ENCODE measurements at places on chromosomes 13 and 19.
A peak's percentile ranks its signal among the peaks of the same experiment; 100 is the strongest.

DNA sequence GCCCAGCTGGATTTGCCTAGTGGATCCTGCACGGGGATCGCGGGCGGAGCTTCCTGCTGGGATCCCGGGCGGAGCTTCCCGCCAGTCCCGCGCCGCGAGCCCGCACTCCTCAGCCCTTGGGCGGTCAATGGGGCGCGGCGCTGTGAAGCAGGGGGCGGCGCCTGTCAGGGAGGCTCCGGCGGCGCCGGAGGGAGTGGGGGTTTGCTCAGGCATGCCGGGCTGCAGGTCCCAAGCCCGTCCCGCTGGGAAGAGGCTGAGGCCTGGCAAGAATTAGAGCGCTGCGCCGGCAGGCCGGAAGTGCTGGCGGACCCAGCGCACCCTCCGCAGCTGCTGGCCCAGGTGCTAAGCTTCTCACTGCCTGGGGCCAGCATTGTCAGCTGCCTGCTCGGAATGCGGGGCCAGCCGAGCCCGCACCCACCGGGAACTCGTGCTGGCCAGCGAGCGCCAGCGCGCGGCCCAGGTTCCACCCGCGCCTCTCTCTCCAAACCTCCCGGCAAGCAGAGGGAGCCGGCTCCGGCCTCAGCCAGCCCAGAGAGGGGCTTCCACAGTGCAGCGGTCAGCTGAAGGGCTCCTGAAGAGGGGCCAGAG lies 119.6 kb downstream of the PRR20E start:
- DNase-seq: no peak

DNA sequence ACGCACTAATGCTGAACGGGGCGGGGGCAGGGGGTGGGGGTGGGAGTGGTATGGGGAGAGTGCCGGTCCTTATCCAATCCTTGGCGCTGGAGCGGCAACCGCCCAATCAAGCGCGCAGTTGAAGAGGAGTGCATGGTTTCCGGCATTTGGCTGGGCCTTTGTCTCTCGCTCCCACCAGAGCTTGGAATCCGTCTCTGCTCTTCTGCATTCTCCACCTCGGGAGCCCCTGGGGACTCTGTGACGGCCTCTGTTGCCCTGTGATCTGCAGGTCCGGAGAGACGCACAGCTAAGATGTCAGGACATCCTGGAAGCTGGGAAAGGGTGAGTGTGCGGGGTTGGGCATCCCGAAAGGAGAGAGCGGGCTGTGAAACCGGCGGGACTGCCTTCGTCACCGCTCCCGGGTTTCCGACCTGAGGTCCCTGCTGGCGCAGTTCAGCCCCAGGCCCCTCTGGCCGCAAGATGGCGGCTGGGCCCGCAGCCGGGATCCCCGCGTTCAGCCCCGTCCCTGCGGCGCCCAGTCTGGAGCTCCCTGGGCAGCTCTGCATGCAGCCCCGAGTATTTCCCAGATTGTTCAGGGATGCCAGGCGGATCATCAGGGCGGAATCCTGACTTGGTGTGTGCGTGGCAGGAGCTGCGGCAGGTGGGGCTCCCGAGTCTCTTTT lies 53.6 kb upstream of the ZNF254 start:
- DNase-seq: peak; percentile 92

- DNase-seq: no peak
Observed at GRCh38 chr19:49626226-49626625, 13.7 kb downstream of the RRAS start.

DNA sequence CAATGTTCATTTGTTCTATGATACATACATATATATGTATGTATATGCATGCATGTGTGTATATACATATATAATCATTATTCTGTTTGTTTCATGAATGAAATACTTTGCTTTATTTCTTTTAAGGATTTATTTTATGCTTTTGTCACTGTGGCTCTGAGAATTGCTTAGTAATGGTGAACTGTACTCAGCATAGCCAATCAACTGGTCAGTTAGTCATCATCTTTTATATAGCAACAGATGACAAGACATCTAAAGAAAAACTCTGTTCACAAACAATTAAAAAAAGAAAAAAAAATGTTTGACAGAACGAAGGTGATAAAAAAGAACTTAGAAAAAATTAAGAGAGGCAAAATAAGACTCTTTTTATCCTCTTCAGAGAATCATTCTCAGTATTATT lies 1440.3 kb downstream of the PCDH9 start:
- DNase-seq: no peak

DNA sequence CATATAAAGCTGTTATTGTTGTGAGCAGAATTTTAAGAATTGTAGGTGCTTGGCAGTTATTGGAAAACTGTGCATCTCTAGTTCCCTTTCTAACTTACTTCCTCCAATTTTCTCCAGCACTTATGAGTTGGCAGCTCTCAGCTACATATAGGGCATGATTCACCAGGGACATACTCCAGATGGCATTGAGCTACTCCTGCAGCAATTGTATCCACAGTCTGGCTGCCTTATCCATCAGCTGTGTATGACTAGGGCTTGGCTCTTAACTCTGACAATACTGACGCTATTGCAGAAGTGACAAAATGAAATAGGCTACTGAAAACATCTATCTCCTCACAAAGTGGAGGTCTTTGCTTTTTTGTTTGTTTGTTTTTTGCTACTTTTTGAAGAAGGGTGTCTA lies 276.7 kb downstream of the POU4F1 start:
- no peak for DNase-seq

- no peak for DNase-seq
Observed at GRCh38 chr13:58611117-58611516, 979.6 kb downstream of the PCDH17 start.

DNA sequence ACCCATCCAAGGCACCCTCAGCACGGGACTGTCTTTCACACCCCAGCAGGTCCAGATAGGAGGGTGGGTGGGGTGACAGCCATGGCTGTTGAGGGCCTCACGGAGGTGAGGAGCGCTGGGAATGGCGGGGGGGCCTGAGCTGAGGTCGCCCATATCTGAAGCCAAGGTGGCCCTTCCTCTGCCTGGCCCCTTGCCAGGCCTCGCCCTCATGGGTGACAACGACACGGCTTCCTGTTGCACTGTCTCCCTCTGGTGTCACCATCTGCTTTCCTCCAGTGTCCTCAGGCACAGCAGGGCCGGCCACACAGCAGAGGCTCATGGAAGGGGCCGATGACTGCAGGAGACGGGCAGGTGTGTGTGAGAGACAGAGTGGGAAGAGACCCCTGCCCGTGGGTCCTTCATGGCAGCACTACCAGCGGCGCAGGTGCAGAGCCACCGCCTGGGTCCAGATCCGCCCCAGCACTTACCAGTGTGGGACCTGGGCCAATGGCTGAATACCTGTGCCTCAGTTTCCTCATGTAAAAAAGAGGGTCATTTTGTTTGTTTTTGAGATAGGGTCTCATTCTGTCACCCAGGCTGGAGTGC lies 8.1 kb upstream of the NKPD1 start:
- no peak for DNase-seq

GRCh38 chr13:90502153-90502552 lies 845.3 kb upstream of the MIR17HG start:
- no peak for DNase-seq

GRCh38 chr19:9370738-9371619 lies 8.2 kb downstream of the ZNF177 start:
- DNase-seq: no peak

DNA sequence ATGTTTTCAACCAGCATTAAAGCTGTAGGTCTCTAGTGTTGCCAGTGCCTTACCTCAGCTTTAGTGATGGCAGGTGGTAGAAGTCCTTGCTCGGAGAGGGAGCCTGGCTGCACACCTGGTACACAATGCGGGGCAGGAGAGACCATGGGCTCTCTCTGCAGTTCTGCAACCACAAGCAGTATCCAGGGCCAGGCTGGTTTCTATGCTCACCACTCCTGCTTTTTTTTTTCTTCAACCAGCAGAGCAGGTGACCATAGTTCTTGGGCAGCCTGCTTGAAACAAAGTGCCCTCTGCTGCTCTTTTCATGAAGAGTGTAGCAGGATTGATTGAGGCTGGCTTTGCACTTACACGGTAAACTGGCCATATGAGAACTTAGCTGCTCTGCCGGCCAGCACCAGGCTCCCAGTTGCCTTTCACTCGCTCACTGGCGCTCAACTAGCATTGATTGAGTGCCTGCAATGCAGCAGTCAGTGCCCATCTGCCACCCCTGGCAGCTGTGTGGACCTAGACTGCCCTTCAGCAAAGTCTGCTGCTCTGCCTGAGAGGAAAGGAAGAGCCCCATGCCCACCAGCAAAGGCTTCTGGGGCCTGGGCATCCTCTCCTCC lies 4.4 kb upstream of the CHAMP1 start:
- no peak for DNase-seq

GRCh38 chr19:1102407-1103131 lies 1.2 kb upstream of the GPX4 start:
- DNase-seq: no peak

GRCh38 chr19:53969366-53969765 lies 6.6 kb downstream of the CACNG8 start:
- no peak for DNase-seq

DNA sequence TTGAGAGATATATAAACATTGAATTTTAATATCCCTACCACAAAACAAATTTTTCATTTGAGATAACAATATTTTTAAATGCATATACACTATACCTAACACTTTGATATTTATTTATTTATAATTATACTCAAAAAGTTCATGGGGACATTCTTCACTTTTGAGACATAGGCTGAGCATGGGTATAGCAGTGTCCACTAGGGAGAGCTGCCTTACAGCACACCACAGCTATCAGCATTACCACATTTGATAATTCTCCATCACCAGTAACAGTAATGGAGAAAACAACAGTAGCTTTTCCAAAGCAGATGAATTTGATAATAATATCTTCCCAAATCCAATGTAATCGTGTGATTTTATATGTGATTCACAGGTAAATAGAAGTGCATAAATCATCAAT lies 626.1 kb downstream of the DACH1 start:
- no peak for DNase-seq

- no peak for DNase-seq
Observed at GRCh38 chr13:97283888-97284287, 61.8 kb downstream of the MBNL2 start.

DNA sequence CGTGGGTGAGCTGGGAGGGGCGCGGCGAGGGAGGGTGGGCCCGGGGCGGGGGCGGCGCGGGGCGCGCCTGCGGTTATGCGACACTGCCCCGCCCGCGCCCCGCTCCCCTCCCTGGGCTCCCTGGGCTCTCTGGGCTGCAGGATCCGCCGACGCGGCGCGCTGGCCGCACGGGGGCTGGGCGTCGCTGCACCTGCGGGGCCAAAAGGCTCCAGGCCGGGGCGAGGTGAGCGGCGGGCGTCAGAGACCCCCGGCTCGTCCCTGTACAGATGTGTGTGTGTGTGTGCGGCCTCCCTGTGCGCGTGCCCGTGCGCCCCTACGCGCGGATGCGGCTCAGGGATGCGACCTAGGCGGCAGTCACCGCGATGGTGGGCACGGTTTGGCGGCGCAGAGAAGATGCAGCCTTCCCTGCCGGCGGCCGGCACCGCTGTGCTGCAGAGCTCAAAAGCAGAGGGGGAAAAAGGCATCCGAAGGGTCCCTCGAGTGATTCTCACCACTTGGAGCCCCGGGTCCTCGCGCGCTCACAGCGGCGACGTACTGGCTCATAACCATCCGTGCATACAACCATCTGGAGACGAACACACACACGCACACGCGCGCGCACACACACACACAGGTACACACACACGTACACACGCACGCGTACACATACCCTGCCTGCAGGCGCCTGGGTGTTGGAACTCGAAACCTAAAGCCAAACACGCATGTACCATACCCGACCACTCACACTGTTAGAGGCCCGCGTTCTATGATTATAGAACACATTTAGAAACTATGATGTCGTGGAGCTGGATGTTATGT lies 709 bp downstream of the ATP8A2 start:
- no peak for DNase-seq

DNA sequence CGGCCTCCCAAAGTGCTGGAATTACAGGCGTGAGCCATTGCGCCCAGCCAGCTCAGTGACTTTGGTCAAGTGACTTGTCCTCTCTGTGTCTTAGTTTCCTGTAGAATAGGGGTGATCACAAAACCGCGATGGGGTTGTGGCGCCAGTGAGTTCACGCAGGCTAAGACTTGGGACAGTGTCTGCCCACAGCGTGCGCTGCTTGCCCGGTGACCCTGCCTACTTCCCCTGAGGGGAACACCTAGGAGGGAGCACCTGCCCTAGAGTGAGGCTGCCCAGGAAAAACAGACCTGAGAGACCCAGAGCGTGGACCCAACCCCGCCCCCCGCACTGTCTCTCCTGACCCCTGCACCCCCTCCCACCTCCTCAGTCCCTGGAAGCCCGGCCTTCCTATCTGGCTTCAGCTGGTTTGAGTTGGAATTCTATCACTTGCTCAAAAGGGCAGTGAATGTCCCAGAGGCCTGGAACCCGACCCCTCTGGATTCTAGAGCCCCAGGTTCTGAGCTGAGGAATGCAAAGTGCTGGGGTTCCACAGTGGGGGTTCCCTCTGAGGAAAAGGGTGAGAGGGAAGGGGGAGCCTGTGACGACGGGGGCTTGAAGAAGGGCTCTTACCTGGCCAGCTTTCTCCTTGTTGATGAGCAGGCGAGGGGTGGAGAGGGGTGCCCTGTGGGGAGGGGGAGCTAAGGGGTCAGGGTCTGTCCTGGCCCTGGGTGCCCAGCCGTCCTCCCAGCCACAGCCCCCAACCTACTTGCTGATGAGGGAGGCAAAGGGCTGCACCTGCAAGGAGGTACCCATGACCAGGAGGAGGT lies 2.2 kb upstream of the RINL start:
- DNase-seq: no peak

GRCh38 chr19:35202722-35203688 lies 25.5 kb downstream of the FAM187B start:
- DNase-seq: no peak

DNA sequence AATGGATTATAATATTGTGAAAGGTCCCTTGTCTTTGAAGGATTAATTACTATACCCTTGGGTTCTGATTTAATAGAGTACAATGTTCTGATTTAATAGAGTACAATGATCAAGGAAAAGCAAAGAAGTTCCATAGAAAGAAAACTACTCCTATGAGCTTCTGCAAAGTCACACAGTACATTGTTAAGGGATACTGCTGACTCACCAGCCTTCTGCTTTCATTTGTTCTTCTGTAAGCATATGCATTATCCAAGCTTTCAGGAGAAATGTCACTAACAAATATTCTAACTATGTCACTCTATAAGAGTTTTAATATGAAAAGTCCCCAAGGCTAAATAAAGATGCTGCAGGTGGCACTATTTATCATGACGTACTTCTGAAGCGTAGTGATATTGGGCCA lies 396.7 kb downstream of the RFC3 start:
- no peak for DNase-seq

GRCh38 chr13:38702669-38703068 lies 15.8 kb downstream of the FREM2 start:
- DNase-seq: no peak

- DNase-seq: no peak
Observed at GRCh38 chr19:38800577-38801347, 11.8 kb downstream of the LGALS7B start.

GRCh38 chr19:49224879-49225278 lies 67.3 kb downstream of the TRPM4 start:
- DNase-seq: no peak

DNA sequence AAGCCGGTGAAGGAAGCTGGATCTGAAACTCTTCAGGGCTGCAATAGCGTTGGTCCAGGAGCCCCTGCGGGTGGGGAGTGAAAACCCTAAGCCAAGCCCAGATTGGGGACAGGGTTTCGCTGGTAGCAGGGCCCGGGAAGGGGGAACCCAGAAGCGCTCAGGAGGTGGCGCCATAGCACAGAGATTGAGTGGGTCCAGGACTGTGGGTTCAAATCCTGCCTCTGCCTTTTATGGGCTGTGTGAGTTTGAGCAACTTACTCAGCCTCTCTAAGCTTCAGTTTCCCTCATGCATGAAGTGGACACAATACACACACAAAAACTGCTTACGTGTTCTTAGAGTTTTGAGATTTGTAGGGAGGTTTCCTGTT lies 8.3 kb upstream of the SYCN start:
- DNase-seq: no peak

- DNase-seq: peak; percentile 70
Observed at GRCh38 chr19:40831502-40832430, 18.5 kb downstream of the CYP2A6 start.

GRCh38 chr13:108963276-108963810 lies 333.9 kb downstream of the MYO16 start:
- no peak for DNase-seq

Measured in skin of body (tissue), 3 donors.